ENCODE measurements at places on chromosomes 1 and 21.

- DNase-seq: no peak
These were observed 26.4 kb upstream of the EEIG2 start for GRCh38 chr1:108533351-108534083.

DNA sequence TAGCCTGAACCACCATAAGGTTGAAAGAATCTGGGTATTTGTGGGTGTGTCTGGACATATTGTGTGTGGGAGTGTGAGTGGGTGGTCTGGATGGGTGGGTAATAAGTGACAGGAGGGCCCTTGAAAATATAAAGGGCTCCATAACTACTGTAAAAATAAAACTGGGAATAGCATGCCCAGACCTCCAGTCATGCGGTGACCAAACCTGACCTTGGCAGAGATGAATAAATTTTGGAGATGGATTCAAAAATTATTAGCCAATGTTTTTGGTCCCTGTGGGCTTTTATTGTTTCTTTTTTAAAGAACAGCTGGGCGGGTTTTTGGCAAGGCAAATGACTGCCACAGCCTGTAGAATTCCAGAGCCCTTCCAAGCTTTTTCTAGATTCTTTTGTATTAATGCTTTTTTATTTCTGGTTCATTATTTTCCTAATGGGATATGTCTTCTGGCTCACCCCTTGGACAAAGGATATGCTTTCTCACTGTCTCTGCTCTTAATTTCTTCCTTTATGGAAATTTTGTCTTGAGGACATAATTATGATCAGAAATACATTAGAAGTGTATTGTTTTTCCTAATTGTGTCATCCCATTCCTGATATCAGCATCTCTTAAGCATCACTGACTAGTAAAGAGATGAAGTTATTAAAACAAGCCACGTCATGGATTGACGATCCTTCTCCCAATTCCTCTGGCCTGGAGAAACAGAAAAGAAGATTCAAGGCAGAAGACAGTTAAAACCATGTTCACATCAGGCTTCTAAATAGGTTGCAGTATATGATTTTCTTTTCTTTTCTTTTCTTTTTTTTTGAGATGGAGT is 69.5 kb downstream of the NTMT2 start:
- no peak for DNase-seq

DNA sequence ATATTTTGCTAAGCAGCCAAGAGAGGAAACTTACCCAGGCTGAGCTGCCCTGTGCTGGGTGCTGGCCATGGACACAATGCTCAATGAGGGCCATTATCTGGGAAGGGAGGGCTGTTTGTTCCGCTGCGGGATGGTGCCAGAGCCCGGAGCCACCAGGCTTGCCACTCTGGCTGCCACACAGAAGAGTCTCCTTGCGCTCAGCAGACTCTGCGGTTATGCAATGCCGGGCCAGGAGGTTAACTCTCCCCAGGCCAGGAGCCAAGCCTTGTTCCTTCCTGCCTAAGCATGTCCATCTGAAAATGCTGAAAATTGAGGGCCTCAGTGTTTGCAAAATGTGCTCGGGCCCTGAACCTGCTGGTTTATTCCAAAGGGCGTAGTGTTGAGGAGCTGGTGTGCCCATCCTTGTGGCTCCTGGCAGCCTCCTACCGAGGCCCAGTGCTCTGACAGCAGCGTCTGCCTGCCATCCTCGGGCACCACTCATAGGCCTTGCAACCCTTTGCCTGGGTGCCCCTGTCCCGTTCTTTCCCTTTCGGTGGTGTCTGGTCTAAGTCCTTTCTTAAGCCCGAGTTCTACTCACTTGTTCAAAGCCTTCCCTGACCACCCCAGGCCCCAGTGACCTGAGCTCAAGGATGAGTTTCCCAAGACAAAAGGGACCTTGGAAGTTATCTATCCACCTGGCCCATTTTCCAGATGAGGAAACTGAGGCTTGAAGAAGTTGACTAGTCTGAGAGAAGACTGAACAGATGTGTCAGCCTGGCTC is 133.8 kb upstream of the EDN2 start:
- DNase-seq: no peak

DNA sequence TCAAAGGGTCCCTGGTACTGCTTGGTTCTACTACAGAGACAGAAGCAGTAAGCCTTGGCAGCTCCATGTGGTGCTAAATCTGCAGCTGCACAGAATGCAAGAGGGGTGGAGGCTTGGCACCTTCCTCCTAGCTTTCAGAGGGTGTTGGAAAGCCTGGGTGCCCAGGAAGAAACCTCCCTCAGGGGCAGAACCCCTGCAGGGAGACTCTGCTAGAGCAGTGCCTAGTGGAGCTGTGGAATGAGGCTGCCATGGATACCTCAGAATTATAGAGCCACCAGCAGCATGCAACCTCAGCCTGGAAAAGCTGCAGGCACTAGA is 76.2 kb upstream of the TLR5 start:
- no peak for DNase-seq

DNA sequence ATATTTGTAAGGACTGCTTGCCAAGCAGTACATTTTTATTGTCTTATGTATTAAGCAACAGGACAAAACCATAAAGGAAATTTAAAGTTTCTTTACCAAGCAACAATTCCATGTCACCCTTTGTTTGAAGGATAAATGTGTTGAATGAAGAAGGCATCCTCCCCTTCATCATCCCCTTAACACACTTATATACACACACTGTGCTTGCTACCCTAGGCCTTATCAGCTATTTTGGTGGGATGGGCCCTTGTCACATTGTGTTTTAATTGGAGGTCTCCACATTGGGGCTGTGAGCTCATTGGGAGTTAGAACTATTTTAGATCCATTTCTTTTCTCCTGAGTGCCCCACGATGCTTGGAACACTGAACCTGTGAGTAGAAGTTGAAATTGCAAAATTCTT is 1.9 kb downstream of the VANGL1 start:
- DNase-seq: no peak

- no peak for DNase-seq
These were observed 60.8 kb upstream of the USP24 start for GRCh38 chr1:55275941-55276341.

DNA sequence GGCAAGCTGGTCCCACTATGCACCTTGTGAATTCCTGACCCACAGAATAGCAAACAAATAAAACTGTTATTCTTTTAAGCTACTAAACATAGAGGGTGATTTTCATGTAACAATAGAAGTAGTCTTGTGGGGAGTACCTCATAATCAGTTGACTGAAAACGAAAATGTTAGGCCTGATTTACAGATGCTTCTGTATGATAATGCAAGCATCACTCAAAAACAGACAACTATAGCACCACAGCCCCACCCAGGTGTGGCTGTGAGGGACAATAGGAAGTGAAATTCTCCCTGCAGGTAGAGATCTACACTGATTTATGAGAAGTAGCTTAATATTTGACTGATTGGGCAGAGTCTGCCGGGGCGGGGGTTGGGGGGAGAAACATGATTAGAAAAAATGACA is 26.5 kb upstream of the KRTAP19-8 start:
- DNase-seq: no peak

All from stimulated activated CD4-positive, alpha-beta T cell treated with anti-CD3 and anti-CD28 coated beads, TNF-alpha, amount 100 ng/mL, for 48 hours (primary cell).